ENCODE measurements at places on chromosomes 3 and 15.

- no peak for DNase-seq
Measured at GRCh38 chr3:53833700-53834099, 12.5 kb downstream of the CHDH start.

DNA sequence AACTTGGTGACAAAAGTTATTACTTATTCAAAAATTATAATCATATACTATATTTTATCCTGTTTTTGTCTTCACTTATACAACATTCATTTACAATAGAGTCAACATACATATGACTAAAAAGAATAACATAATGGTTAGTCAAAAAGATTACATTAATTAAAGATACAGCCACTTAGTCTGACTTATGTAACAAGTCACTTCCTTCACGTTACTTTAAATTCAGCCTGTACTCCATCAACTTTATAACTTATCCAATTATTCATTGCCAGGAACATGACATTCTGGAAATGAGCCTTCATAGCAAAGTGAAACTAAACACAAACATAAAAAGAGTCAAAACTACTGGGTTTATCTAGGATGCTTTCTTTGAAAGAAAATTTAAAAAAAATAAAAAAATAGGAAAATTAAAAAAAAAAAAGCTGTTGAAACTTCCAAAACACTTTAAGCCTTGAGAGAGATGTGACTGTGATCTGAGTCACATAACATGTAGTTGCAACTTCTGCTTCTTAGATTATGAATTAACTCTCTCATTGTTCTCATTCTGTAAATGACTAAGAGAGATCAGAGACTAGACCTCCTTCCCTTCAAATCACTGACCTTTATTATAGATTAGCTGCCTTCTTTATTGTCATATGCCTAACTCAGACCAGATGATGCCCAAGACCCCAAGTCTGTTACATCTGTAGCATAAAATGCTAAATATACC lies 107.8 kb downstream of the MYRIP start:
- DNase-seq, result no peak

GRCh38 chr15:22968366-22968765 lies 11.8 kb downstream of the CYFIP1 start:
- no peak for DNase-seq

- DNase-seq, result no peak
Measured at GRCh38 chr15:100265641-100266035, 76.1 kb downstream of the ADAMTS17 start.

DNA sequence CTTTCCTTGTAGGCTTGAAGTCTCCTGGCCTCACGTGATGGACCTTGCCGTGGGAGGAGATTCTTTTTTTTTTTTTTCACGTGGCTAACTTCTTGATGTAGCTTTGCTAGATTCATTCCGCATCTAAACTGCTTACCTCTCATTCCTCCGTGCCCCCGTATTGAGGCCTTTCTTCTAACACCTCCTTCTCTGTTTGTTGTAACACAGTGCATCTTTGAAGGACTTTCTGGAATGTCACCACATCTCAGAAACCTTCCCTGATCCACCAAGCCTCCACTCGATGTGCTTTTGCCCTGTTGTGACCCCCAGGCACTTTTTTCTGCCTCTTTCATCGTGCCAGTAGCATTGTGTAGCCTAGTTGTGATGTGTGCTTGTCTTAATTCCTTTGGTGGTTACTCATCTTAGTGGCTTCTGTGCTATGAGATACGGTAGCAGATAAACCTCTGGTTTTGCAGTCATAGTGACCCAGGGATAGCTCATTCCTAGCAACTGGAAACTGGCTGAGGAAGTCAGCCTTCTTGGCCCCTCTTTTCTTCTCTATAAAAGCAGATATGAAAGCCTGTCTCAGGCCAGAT lies 1.6 kb upstream of the BNC1 start:
- DNase-seq, result no peak

DNA sequence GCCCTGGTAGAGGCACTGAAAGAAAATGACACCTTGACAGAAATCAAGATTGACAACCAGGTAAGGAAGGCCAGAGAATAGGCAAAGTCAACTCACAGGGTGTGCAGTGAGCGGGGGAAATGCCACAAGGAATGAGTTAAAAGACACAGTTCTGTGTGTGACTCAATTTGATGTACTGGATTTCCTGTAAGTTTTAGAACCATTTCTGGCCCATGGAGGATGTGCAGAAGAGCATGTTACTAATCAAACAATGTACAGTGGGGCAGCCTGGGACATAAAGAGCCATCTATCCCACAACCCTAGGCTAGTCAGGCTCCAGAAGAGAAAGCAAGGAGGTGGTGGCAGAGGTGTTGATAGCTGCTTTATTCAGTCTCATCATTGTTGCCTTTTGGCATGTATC lies 31.2 kb upstream of the TMOD3 start:
- DNase-seq, result no peak

DNA sequence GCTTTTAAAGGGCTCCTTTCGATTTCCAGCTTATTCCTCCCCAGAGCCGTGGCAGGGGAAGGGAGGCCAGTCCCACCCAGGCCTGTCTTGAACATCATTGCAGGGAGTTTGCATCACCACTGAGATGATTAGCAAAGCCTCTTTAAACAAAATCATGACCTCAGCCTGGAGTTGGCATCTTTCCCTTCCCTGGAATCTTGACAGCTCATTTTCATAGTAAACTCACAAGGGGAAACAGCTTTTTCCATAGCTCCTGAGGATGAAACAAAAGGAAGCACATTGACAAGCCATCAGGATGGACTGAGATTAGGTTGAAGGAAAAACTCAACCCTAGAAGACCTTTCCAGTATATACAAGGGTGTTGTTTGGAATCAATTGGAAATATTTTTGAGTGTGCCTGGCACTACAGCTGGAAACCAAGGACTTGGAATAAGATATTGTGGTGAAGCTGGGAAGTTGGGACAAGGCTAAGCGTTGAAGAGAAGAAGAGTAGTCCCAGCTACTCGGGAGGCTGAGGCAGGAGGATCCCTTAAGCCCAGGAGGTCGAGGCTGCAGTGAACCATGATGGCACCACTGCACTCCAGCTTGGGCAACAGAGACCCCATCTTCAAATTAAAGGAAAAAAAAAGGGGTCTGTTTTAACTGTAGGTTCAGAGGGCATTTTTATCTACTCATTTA lies 3.1 kb upstream of the LARP6 start:
- no peak for DNase-seq

GRCh38 chr3:156902916-156903315 lies 76.8 kb downstream of the LEKR1 start:
- DNase-seq, result no peak

- no peak for DNase-seq
Measured at GRCh38 chr3:186643493-186643892, 3.3 kb downstream of the FETUB start.

DNA sequence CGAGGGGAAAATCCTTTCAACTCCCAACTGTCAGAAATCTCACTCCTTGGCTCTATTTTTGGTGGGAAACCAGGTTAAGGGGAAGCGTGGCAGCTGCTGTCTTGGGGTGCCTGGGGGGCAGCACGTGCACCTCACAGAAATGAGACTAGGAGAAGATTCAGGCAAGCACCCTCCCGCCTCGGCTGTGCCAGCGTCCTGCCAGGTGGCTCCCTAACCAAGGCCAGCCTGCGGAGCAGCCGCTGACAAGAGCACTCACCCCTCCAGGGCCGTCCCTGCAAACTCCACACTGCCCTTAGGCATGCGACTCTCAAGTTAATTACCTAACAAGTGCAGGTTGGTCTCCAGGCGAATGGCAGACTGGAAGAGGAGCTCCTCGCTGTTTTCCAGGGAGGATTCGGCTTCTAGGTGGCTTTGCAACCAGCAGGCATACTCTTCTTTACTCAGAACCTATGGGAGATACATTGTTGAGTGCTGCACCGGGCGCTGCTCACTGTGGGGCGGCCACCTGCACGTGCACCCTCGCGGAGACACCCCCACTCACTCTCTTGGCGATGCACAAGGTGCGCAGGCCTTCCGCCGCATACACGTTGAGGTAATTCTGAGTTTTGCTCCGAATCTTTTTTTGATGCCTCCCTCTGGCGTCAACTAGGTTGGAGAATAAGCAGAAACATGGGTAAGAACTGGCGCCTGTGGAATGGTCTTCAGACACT lies 155.3 kb downstream of the ATP10A start:
- no peak for DNase-seq

GRCh38 chr15:68578980-68579935 lies at the start of gene CORO2B:
Gene CORO2B (plus strand): TSS chr15:68578993. CDS start chr15:68579263, 270 bp downstream.
- no peak for DNase-seq

- no peak for DNase-seq
Measured at GRCh38 chr3:69764121-69764741, 25.0 kb downstream of the MITF start.

DNA sequence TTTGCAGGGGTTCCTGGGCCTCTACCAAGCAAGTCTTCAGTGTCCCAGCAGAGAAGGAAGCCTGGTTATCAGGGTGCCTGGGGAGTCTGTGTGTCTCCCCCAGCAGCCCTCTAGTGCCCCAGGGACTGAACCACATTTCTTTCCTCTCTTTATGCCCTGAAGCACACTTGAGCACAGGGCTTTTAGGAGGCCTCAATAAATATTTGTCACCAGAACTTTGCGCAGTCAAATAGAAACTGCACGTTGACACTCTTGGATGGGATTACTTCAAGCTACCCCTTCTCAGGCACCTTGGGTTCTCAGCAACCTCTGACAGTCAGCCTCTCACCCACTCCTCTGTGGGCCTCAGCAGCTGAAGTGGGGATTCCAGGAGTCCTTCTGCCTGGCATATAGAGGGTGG lies 226.6 kb upstream of the HES1 start:
- no peak for DNase-seq

DNA sequence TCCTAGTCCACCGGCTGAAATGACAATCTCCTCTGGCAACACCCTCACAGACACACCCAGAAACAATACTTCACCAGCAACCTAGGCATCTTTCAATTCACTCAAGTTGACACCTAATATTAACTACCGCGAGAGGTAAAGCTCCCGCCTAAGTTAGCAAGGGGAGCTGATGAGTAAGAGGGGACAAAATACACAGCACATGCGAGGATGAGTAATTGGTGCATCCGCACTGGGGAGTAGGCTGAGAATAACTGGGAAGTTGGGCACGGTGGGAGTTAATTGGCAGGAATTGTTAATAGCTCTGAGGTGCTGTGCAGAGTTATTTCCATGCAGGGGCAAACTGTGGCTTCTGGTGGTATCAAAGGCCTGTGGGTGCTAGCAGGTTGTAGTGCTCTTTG lies 14.5 kb upstream of the PLD1 start:
- no peak for DNase-seq

- no peak for DNase-seq
Measured at GRCh38 chr15:48406911-48407310, 75.7 kb downstream of the DUT start.

GRCh38 chr3:48679411-48680391 lies 6.0 kb downstream of the NCKIPSD start:
- no peak for DNase-seq

- DNase-seq, result no peak
Measured at GRCh38 chr3:133987948-133988484, 41.7 kb downstream of the SLCO2A1 start.

DNA sequence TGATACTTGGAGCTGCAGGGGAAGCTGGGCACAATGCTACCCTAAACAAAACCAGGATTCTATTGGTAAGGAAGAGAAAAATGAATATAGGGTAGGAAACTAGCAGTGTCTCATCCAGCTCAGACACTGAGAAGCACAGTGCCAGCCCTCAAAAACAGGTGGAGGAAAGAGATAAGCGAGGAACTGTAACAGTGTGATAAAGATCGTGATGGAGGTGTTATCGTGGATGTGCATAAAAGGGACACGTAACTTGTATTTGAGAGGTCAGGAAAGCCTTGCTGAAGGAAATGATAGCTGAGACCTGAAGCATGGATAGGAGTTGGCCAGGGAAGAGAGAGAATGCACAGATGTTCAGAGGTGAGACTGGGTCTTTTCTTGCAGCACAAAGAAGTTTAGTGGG lies 27.4 kb downstream of the MIX23 start:
- no peak for DNase-seq

DNA sequence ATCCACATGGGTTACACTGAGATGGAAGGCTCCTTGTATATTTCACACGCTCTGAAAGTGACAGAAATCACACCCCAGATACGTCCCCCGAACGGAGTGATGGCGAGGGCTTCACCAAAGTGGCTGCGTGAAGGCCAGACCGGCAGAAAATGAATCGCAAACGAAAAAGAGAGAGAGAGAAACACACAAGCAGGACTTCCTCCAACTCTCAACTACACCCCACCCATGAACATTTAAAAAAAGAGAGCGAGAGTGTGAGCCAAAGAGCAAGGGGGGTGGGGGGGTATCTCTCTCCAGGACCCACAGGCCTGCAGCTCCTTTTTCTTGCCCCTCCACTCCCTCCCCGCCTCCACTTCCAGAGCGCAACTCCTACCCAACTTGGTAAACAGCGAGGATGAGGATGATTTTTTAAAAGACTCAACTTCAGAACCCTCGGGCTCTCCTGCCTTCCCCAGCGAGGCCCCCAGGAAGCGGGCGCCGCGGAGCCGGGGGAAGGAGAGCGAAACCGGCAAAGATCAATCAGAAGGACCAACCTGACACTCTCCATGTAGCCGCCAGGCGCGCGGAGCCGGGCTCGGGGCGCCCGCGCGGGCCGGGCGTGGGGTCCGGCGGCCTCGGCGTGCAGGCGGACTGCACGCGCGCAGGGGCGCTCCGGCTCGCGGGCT lies 519.1 kb downstream of the FOXP1 start:
- peak; percentile 40 for DNase-seq

DNA sequence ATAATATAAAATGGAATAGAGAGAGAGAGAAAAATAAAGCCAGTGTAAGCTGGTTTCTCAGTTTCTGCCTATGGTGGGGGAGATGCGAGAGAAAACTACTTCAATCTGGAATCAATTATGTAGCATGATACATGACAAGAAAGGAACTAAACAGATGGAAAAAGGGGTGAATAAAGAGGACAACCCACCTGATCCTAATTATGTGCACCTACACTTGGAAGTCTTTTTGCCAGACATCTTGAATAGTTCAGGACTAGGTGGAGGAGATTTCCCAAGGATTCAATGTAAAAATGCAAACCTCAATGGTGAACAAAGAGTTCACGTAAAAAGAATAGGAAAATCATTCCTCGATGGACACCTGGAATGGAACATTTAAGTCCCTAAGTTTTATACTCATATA lies 524.4 kb upstream of the RGMA start:
- no peak for DNase-seq

- no peak for DNase-seq
Measured at GRCh38 chr3:178048768-178049167, 487.5 kb upstream of the KCNMB2 start.

DNA sequence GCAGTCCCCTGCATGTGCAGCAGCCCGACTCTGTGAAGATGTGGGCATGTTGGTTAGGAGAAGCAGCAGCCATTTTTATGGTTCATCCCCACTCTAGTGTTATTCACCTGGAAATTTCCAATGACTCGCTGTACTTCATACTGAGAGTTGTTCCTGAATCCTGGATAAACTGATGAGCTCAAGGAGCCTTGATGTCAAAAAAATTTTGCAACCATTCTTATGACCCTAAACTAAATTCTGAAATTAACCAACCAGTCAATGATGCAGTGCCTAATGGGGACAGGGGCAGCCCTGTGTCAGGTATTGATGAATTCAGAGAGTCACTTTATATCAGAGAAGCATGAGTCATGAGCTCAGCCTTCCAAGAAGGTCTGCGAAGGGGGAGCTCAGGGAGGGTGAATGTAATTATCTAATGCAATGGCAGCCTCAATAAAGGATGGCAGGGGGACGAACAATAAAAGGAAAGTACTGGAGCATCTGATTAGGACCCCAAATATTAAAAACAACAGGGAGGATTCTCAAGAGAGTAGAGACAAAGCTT lies 108.4 kb upstream of the VEPH1 start:
- no peak for DNase-seq

Measured in GM19239 (cell line).